ENCODE measurements at places on chromosomes 16 and 17. TPM values are rescaled to one million over a fixed set of nuclear protein-coding genes. Genes with fewer than 3 reads are reported as not detected.

DNA sequence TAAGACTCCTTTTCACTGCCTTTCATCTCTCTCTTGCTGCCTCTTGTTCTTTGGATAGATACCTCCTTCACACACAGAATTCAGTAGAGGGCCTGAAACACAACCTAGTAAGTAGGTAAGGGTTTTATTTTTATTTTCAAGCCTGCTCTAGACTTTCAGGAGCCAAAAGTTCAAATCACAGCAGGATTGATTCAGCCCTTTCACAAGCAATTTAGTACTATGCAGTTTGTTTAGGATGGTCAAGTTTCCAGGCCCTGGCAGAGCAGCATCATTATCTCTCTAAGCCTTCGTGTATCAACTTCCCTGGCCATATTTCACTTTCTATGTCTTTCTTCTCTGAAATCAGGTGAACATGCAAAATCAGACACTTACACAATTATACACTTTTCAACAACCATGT lies 148.8 kb upstream of the CORO6 start:
- no peak for DNase-seq

ABCC6 gene
- under 0.01 TPM for total RNA-seq

DNA sequence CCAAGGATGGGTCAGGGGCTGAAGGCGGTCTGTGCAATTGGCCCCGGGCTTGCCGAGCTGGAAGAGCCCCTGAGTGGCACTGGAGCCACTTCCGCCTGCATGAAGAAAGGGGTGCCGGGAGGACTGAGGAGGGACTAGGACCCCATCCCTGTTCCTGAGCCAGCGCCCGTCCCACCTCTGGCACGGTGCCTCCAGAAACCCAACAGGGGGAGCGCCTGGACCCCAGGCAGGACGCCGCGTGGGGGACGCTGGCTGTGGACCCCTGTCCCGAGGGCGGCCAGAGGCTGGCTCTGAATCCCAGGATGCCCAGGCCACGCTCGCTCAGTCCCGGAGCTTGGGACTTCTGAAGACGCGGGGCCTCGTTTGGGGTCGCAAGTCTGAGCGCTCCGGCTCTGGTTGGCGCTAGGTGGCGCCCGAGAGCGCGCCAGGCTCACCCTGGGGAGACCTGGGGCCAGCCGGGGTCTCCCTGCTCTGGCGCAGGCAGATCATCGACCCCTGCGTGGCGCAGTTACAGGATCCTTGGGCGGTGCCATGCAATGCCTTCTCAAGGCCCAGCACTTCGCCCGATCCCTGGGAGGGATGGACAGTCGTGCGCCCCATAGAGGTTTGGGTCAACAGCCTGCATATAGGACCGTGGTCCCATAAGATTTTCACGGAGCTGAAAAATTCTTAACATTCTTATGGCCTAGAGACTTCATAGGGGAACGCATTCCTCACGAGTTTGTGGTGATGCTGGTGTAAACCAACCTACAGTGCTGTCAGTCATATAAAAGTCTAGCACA lies 58.5 kb upstream of the CREBBP start:
- no peak for DNase-seq

GRCh38 chr17:72063756-72064450 lies 56.9 kb upstream of the SOX9 start:
- DNase-seq, result peak; percentile 29

GRCh38 chr17:27218719-27219488 lies 75.0 kb upstream of the WSB1 start:
- DNase-seq, result no peak

CHST4 gene
- under 0.01 TPM for total RNA-seq

ACSM5 gene
- total RNA-seq, result not detected

DNA sequence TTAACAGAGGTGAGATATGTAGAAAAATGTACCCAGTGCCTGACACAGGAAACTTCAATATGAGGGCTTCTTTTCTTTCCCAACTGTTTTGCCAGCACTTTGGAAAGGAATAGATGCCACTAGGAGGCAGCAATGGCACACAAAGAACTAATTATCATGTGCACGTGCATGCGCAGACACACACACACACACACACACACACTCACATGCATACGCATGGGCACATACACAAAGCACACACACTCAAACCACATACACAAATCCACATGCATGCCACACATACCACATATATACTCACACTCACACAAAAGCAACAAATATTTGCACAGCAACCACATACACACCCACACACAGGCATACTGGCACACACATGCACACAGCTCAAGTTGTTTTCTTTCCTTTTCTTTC lies 8.8 kb upstream of the CEP112 start:
- peak; percentile 70 for DNase-seq

DNA sequence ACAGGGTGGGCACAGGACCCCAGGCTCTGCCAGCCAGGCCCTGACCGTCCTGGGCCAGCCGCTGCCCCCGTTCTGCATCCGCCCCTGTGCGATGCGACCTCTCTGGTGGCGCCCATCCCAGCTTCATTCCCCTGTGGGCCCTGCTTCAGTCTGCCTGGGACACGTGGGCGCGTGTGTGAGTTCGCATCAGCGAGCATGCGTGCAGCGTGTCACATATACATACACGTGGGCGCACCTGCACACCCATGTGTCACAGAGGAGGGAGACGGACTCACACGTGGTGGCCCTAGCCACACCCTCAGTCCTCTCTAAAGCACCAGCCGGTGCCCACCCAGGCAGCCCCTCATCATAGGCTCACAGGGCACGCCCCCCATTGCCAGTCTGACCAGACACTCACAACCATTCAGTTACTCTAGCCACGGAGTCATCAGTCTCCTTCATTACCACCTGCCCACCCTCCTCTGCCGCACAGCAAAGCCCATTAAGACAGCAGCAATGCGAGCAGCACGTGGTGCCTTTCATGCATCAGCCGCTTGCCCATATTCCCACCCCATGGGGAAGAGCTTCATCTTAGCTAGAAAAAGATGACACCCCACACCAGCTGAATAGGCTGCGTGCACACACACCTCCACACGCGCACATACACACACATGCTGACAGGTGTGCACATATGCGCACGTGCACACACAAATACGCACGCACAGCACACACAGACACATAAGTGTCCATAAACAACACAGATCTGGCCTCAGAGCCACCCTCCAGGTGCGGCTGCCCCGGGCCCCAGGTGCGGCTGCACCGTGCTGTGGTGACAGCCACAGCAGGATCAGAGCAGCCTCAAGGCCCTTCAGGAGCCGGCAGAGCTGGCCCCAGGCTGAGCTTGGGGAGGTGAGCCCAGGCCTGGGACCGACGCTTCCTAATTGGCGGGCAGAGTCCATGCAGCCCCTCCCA lies 9.5 kb upstream of the CDH15 start:
- DNase-seq, result no peak

KCNJ18 gene
- total RNA-seq, result not detected

BIRC5 gene
- 3.1 TPM for total RNA-seq

ABCA8 gene
- total RNA-seq, result under 0.01 TPM

- DNase-seq, result no peak
Observed at GRCh38 chr16:48942996-48943395, 333.0 kb upstream of the N4BP1 start.

HBZ gene
- not detected for total RNA-seq

GRCh38 chr17:74270333-74270732 lies 3.7 kb upstream of the DNAI2 start:
- DNase-seq, result no peak

GRCh38 chr16:70478912-70479341 lies 24.5 kb downstream of the FCSK start:
- DNase-seq, result no peak

BTBD17 gene
- not detected for total RNA-seq

TPSAB1 gene
- total RNA-seq, result not detected

RAB26 gene
- 0.90 TPM for total RNA-seq

Data from bronchial epithelial cell (primary cell).